Activated naive CD4-positive, alpha-beta T cell treated with anti-CD3 and anti-CD28 coated beads, Interleukin-2, amount 50 U/mL, for 72 hours (primary cell): ENCODE measurements at places on chromosomes 2 and 18.

DNA sequence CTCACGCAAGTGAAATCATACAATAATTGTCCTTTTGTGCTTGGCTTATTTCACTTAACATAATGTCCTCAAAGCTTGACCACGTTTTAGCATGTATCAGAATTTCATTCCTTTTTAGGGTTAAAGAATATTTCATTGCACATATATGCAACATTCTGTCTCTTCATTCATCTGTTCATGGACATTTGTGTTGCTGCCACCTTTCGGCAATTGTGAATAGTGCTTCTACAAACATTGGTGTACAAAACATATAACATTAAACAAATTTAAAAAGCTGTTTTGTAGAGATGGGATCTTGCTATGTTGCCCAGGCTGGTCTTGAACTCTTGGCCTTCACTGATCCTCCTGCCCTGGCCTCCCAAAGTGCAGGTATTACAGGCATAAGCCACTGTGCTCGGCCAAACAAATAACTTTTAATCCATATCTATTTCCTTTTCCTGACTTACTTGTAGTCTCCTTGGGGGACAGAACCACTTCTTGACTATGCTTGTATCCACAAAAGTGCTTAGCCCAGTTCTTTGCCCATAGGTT is 209.3 kb downstream of the SLC4A3 start:
- no peak for DNase-seq

DNA sequence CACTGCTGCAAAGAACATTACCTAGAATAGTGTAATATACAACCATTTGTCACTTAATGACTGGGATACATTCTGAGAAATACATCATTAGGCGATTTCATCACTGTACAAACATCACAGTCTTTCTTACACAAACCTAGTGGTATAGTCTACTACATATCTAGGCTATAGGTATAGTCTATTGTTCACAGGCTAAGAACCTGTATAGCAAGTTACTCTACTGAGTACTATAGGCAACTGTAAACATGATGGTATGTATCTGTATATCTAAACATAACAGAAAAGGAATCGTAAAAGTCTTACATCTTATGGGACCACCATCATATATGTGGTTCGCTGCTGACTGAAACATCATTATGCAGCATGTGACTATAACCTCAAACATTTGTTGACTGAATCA is 21.4 kb downstream of the SP3 start:
- DNase-seq: no peak

DNA sequence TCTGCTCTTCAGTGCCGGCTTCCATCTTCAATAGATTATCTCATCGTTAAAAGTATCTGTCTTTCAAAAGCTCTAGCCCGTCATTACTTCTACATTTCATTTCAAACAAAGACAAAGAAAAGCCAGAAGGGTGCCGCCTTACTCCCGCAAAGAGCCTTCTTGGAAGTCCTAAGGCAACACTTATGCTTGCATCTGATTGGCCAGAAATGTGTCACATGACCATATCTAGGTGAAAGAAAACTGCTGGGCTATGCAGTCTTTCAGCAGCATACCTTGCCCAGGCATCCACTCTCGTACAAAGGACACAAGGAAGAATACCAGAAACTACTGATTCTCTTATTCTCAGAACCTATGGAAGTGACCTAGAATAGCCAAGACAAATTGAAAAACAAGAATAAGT is 217.1 kb upstream of the SLC35G4 start:
- DNase-seq: no peak

DNA sequence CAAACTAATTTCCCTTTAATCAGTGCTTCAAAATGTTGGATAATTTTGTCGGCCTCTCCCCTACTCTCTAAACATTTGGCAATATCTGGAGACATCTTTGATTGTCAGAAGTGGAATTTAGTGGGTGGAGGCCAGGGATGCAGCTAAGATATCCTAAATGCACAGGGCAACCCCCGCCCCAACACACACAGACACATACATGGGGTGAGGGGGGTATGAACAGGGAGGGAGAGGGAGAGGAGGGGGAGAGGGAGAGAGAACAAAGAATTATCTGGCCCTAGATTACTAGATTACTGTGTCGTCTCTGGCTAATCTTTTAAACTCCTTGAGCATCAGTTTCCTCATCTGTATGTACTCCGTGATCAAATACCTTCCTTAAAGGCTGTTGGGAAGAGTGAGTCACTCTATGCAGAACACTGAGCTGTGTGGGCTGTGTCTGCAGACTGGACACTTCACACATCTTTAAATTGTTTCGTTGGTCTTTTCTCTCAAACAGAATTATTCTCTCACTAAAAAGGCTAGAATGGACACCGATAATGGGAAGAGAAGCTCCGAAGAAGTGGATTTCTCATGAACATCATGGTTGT is 2.9 kb downstream of the RNF149 start:
- no peak for DNase-seq

DNA sequence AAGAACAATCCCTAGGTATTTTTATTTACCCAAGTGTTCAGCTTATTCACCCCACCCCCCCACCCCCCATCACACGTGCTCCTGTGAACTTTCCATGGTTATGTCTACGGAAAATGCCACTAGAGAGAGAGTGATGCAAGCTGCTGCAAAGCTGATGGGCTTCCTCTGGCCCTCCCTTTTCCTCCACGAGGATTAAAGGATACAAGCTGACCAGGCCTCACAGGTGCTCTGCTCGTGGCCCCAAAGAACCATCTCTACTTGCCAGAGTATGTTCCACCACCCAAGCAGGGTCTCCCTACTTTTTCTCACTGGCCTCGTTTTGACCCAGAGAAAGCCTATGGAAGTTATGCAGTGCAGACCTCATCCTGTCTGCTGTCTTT is 342.6 kb downstream of the CELF4 start:
- no peak for DNase-seq

DNA sequence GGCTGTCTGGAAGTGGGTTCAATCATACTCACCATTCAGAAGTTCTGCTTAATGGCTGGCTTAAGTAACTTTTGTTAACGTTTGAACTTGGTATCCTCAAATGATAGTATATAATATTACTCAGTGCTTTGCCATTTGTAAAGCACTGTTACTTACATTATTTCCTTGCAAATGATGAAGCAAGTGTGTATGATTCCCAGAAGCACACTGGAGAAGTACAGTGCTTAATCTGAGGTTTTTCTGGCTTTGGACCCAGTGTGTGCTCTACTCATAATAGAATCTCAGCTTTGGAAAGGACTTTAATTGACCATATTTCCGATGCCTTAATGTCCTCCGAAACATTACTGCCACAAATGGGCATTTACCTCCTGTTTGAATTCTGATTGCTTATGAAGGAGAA is 63.3 kb downstream of the MAP3K20 start:
- no peak for DNase-seq

DNA sequence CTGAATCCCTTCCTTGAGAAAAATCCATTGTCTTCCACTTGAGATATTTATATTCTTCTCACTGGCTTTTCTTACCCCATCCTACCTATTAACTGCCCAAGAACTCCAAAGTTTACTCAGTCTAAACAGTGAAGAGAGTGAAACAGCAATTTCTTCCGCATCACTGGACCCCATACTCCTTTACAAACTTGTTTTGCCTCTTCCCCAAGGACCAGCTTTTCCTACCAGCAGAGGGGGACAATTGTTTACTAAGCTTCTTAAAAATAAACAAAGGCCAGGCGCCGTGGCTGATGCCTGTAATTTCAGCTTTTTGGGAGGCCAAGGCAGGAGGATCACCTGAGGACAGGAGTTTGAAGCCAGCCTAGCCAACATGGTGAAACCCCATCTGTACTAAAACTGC is 52.0 kb downstream of the LRATD1 start:
- no peak for DNase-seq

GRCh38 chr2:187390891-187391290 is 57.2 kb downstream of the CALCRL start:
- DNase-seq: no peak

GRCh38 chr18:63431180-63431579 is 8.9 kb upstream of the VPS4B start:
- DNase-seq: no peak

DNA sequence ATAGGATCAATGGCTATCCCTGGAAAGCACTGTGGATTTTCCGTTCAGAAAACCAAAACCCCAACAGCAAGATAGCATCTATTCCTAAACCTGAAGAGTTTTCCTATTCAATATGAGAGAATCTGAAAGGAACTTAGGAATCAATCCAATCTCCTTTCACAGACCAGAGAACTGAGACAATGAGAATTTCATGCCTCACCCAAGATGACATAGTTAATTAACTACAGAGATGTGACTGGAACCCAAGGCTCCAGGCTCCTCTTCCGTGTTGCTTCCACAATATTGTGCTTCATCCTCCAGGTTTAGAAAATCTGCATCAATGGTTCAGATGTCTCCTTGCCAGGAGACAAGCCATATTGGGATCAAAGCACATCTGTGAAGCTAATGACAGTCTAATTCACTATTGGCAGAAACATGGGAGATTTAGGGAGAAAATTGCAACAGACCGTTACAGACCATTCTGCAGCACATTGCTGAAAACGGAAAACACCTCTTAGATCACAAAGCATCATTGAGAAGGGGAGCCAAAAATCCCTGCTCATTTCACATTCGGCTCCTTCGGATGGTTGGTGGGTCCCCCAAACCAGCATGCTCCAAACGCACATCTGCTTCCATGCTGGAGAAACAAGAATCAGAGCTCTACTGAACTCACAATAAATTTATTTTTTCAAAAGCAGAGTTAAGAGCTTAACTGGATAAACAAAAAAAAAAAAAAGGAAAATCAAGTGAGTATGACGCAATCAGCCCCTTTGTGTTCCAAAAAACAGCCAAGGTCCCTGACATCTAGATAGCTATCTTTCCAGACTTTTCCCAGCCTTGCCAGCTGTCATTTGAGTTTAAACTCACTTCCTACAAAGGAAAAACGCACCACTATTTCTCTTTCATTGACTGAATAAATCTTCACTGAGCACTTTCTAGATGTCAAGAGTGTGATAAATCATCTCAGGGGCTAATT is 290.3 kb downstream of the C1D start:
- no peak for DNase-seq

- no peak for DNase-seq
Measured at GRCh38 chr18:56637711-56638231, 621 bp downstream of the TXNL1 start.

DNA sequence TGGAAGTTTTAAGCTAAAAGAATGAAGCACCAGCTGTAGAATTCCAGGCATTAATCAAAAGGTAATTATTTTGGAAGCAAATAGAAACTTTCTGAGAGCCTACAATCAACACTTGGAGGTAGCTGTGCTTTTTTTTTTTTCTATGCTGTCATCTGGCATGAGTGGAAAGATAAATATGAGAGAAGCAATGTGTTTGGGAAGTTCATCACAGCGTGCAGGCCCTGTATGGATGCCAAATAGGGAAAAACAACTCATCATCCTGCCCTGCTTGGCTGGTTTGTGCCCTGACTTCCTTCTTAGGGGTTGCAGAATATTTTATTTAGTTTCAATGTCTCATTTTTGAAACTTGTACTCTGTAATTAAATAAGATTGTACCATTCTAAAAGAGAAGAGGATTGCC is 437.4 kb downstream of the PIK3C3 start:
- no peak for DNase-seq

- no peak for DNase-seq
Measured at GRCh38 chr2:56316011-56316410, 132.2 kb downstream of the CCDC85A start.

- DNase-seq: no peak
Measured at GRCh38 chr2:40341198-40341597, 110.7 kb downstream of the SLC8A1 start.

DNA sequence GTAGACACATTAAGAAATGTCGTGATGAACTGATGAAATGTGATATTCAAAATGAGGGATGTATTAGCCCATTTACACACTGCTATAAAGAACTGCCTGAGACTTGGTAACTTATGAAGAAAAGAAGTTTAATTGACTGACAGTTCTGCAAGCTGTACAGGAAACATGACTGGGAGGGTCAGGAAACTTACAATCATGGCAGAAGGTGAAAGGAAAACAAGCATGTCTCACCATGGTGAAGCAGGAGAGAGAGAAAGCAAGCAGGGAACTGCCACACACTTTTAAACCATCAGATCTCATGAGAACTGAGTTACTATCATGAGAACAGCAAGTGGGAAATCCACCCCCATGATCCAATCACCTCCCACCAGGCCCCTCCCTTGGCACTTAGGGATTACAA is 1010.8 kb upstream of the CELF4 start:
- no peak for DNase-seq

DNA sequence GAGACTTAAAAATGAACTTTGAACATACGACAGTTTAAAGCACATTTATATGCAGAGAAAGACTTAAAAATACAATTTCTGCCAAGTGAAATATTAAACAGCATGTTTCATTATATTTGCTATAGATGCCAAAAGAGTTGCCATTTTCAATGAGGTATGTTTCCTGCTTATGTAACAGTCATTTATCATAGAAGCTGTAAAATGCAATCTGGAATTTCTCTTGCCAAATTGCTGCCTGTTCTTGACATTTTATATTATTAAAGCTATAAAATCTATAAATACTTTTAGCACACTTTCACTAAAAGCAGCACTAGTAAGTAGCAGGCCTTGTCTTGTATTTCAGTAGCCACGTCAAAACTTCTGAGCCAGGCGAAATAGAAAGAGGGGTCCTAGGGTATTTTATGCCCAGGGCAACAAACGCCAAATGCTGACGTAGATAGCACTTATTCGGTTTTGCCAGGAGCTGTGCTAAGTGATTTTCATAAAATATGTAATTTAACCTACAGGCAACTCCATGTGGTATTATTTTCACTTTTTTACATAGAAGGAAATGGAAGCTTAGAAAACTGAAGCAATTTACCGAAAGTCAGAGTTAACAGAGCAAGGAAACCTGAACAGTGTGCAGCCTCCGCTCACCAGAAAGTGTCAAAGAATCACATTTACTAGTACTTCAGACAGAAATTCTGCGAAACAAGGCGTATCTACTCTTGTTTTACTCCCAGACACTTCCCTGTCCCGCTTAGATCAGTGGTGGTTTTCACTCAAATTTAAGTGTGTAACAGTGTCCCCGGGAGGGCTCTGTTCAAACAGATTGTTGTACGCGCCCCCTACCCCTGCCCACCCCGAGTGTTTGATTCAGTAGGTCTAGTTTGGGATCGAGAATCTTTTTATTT is 1.2 kb upstream of the CYP20A1 start:
- no peak for DNase-seq

DNA sequence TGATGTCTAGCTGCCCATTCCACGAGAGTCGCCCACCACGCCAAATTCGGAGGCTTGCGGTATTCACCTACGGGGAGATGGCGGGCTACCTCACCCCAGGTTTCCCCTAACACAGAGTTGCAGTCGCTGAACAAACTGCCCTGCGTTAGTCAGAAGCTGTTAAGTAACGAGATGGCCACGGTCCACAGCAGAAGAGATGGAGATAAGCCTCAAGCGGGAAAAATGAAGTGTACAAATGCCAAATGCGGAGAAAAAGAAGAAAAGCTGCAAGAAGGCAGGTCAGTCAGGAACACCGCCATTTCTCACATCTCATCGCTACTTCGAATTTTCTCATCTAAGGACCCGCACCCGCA is 425 bp downstream of the ASB3 start:
- DNase-seq: peak; percentile 22

DNA sequence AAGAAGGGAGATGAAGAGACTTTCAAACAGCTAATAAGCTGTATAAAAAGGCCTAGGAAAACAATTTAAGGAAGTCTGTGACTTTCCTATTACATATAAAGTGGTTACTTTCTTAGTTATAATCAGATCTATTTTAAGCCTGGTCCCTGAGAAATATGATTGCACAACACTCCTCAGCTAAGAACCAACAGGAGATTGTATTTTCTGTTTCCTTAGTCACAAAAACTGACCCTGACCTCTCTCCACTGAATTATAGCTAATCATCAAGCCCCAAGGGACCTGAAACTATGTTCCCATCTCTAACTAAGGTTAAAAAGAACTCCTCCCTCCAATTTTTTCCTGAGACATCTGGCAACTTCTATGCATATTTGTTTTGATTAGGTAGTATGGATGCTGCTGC is 106.9 kb downstream of the ROCK1 start:
- no peak for DNase-seq

GRCh38 chr2:10254373-10255188 is 48.1 kb upstream of the HPCAL1 start:
- no peak for DNase-seq
